ENCODE measurements at places on chromosomes 1 and 21. TPM values are rescaled to one million over a fixed set of nuclear protein-coding genes. Genes with fewer than 3 reads are reported as not detected.

DNA sequence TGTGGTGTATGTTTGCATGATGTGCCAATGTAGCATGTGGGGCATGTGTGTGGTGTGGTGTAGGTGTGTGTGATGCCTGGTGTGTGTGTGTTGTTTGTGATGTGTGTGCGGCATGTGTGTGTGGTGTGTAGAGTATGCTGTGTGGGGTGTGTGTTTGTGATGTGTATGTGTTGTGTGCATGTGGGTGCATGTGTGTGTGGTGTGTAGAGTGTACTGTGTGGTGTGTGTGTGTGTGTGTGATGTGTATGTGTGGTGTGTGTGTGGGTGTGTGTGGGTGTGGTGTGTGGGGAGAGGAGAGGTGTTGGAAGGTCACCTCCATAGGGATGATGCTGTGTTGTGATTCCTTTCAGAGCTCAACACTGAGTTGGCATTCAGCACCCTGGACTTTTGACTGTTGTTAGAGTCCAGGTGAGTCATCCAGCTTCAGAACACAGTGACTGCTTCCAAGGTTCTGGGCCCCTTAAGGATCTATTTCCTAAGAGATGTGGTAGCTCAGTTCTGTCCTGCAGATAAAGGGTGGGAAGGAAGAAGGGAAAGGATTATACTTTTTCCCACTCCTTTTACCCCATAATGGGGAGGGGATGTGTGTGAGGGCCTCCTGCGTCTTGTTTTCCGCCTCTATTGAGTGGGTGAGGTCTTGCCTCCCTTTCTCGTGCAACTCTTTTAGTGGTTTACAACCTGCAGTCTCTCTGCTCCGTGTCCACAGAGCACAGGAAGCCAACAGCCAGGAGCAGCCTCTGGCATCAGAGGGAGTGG lies 47.6 kb downstream of the RHOU start:
- DNase-seq = no peak

DNA sequence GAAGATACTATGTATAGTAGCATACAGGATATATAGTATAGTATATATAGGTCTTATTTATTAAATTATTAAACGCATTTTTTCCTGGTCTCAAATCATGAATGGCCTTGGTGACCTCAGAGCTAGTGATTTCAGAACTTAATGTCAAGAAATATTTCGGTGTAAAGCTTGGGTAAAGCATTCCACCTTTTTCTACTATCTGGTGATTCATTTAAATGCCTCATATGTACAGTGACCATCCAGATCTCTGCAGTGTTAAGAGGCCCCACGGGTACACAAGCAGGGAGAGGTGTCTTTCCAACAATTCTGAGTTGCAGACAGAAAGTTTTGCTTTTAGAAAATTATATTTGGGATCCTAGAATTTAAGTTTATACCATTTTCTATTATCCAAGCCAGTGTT lies 626.5 kb downstream of the PTPRC start:
- no peak for DNase-seq

DNA sequence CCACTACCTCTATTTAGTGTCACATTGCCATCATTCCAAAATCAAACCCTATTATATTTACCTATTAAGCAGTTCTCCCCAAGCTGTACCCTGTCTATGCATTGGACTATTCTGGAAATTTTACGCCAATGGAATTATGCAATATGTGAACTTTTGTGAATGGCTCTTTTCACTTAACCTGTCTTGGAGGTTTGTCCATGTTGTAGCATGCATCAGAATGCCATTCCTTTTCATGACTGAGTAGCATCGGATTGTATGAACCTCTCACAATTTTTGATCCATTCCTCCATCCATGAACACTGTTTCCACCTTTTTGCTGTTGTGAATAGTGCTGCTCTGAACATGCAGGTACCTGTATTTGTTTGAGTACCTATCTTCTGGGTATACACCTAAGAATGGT lies 33.7 kb downstream of the FAM163A start:
- DNase-seq = no peak

DNA sequence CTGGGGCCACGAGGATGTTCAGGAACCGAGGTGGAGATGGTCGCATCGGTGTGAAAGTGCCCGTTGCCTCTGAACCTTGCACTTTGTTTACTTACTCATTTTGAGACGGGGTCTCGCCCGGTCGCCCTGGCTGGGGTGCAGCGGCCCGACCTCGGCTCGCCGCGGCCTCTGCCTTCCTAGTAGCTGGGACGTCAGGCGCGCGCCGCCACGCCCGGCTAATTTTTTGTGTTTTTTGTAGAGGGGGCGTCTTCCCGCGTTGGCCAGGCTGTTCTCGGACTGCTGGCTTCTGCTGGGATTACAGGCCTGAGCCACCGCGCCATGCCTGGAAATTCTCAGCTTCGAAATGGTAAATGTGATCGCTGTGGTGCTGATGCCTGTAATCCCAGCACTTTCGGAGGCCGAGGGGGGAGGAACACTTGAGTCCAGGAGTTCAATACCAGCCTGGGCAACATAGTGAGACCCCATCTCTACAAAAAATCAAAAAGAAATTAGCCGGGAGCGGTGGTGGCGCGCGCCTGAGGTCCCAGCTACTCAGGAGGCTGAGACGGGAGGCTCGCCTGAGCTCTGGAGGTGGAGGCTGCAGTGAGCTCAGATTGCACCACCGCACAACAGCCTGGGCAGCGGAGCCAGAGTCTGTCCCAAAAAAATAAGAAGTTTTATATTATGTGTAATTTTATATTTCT lies 684 bp upstream of the MRPL20 start:
- DNase-seq = peak; percentile 79

DNA sequence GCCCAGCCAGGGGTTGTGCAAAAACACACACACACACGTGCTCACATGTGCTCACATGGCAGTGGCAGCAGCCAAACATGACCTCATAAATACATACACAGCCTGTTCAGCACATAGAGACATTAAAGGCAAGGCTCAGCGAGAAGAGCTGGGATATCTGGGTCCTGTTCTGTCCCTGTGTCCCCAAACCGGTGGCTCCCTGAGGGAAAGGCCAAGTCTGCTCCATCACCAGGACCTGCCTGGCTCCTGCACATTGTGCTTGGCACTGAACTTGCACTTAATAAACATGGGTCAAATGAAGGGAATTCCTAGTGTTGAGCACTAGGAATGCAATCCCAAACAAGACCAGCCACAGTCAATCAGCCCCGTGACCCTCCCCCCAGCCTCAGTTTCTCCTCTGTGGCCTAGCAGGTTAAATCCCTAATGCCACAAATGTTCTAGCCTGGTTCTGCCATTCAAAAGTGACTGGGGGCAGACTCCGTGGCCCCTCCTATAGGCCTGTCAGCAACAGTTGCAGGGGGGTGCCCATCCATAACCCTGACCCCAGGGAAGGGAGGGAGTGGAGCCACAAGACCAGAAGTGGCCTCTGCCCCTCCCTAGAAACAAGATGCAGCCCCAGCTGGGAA lies 160.9 kb upstream of the VAMP3 start:
- DNase-seq = no peak

- peak; percentile 55 for DNase-seq
These were observed 987 bp upstream of the CDCP2 start for GRCh38 chr1:54153535-54154439.

- DNase-seq = no peak
These were observed 82.3 kb downstream of the DENND1B start for GRCh38 chr1:197692965-197693364.

DNA sequence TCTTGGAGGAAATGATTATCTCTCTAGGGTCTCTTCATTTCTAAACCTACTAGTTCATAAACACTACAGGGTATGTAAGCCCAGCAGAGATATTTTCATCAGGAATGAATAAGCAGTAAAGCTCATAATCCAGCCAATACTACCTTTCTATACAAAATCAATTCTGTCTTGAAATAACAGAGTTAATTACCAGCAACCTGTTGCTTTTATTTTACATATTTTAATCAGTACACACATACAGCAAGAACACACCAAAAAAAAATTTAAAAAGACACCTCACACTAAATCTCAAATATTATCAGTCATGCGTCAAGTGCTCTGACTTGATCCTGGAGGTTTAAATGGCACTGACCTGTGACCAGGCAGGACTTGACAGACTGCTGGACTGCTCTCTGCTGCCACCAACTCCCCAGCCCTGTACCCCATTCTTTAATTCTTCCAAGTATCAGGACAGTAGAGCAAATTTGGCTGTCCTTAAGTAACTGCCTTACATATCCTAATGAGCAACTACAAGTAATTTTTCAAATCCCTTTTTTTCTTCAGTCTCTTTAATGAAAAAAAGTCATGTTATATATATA lies 98.5 kb downstream of the CDC42BPA start:
- DNase-seq = no peak

HMCN1 gene
- 91.0 TPM for total RNA-seq

DNA sequence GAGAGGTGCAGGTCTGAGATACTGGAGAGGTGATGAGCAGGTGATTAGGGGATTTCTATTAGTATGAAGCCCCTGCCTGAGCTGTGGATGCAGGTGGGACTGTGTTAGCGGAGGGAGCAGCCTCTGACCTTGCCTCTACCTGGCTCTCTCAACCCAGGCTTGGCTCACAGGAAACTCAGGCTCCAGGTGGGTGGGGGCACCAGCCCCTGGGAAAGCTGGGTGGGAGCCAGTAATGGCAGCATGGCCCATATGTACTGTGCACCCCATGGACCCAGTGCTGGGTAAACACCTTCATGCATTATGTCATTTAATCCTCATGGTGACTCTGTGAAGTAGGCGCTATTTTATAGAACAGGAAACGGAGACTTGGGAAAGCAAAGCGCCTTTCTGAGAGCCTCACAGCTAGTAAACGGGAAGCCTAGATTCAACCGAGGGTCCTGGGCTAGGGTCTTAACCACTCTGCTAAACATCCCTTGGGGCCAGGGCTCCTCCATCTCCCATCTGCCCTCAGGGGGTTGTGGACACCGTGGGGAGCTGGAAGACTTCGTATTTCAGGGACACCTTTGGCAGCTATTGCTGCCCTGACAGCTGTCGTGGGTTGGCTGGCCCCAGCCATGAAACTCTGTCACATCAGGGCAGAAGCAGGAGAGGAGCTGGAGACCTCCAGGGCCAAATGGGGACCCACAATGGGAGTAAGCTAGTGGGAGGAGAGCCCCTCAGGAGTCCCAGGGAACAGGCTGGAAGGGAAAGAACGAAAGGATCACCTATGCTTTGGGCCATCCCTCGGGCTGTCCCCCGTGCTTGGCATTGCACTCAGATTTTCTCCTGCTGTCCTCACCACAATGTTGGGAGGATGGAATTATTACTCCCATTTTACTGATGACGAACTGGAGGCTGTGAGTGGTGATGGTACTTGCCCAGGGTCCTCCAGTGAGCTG lies 59.6 kb upstream of the CSF3R start:
- DNase-seq = no peak

- no peak for DNase-seq
These were observed 553.8 kb upstream of the PRMT6 start for GRCh38 chr1:106502659-106503058.

LCE1F gene
- not detected for total RNA-seq

HEYL gene
- 16.0 TPM for total RNA-seq

DNA sequence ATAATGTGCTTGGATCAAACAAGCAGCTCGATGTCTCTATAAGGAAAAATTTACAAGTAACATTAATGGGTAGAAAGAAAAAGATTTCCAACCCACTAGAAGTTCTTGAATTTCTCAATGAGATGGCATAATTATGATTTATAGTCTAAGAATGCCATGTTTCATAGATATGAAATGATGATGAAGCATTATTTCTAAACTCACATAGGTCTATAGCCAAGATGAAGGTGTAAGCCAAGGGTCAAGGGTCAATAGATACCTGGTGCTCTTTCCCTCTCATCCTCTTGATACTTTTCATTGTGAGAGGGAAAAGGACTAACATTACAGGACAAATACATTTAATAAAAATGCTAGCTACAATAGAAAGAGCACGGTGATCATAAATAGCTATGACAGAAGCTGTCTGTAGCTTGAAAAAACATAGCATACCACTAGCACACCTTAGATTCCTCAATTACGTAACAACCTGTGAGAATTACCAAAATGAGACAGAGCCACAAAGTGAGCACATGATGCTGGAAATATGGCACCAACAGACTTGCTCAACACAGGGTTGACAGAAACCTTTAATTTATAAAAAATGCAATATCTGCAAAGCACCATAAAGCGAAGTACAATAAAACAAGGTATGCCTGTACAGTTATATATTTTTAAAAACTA lies 26.3 kb upstream of the F13B start:
- DNase-seq = no peak

DNA sequence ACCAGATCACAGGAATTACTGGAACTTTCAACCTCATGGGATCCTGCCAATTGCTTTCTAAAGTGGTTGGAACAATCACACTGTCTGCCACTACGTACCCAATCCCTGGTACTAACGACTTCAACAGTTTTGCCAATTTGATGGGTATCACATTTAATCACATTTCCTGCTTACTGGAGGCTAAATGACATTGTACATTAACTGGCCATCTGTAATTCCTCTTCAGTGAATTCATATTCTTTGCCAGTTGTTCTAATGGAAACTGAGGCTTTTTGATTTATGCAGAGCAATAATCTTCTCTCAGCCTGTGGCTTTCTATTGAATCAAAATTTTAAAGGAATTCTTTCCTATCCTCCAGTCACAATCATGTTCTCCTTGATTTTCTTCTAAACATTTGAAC lies 38.2 kb downstream of the LGALS8 start:
- DNase-seq = no peak

DNA sequence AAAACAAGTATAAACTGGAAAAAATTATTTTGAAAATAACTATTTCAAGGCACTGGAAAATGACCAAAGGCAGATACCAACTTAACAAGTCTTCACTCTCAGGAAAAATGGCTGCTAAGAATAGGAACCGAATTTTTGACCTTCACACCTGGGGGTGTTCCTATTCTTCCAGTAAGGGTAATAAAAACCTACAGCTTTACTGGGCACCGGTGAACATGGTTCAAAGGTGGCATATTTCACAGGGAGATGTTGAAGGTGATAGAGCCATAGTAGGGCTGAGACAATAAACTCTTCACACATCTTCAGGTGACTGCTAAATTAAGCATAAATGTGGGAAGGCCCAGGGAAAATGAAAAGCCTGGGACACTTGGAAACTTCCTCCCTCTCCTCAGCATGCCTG lies 65.4 kb upstream of the IFFO2 start:
- no peak for DNase-seq

LAX1 gene
- 0.93 TPM for total RNA-seq

DNA sequence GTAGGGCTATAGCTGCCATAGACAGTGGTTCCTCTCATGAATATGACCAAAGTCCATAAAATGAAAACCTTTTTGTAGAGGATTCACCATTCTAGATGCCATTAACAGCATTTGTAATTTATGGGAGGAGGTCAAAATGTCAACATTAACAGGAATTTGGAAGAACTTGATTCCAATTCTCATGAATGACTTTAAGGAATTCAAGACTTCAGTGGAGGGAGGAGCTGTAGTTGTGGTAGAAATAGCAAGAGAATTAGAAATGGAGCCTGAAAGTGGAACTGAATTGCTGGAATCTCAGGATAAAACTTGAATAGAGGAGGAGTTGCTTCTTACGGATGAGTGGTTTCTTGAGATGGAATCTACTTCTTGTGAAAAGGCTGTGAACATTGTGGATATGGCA lies 65.4 kb upstream of the ESRRG start:
- DNase-seq = no peak

Data from left lung (tissue), 14 donors.